ENCODE measurements at places on chromosomes 13 and 19.
A peak's percentile ranks its signal among the peaks of the same experiment; 100 is the strongest.

GRCh38 chr19:29525901-29526729 is at the start of gene VSTM2B:
Gene VSTM2B, plus strand, starts transcription at chr19:29525994. Its CDS starts 590 bp downstream, at chr19:29526584.
- DNase-seq, result peak; percentile 30

GRCh38 chr19:2291185-2291751 is 9.3 kb upstream of the PEAK3 start:
- no peak for DNase-seq

DNA sequence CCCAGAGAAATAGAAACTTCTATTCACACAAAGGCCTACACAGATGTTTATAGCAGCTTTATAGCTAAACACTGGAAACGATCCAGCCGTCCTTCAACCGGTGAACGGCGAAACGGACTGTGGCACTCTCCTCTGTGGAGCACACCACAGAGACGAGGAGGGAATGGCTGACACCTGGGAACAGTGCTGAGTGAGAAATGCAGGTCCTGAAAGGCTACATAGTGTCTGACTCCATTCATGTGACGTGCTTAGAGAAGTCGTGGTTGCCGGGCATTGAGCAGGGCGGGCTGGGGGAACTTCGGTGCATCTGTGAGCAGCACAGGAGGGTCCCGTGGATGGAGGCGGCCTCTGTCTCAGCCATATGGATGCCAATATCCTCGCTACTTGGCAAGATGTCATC is 3.1 kb upstream of the GRK1 start:
- no peak for DNase-seq

- no peak for DNase-seq
These were observed 43.0 kb downstream of the DIAPH3 start for GRCh38 chr13:60120617-60121336.

DNA sequence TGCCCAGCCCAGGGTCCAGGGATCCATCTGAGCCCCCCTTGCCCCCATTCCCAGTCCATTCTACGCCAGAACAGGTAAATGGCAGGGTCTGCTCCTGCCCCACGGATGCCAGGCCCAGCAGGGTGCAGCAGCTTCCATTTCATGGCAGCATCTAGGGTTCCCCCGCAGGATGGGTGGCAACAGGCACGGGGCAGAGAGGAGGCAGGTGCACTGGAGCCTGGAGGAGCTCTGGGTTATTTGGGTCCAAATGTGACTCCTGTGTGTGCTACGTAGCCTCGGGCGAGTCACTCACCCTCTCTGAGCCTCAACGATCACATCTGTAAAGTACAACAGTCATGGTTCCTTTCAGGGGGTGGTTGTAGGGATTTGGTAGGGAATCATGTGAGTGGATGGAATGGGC is 27.4 kb downstream of the IL12RB1 start:
- DNase-seq, result no peak

GRCh38 chr13:45113233-45114224 is 6.8 kb upstream of the GTF2F2 start:
- DNase-seq, result no peak

GRCh38 chr13:39406688-39407087 is 196.3 kb downstream of the LHFPL6 start:
- DNase-seq, result no peak

GRCh38 chr13:68254151-68254550 is 1024.0 kb upstream of the PCDH9 start:
- no peak for DNase-seq

GRCh38 chr13:73216381-73216831 is 157.6 kb downstream of the KLF5 start:
- no peak for DNase-seq

DNA sequence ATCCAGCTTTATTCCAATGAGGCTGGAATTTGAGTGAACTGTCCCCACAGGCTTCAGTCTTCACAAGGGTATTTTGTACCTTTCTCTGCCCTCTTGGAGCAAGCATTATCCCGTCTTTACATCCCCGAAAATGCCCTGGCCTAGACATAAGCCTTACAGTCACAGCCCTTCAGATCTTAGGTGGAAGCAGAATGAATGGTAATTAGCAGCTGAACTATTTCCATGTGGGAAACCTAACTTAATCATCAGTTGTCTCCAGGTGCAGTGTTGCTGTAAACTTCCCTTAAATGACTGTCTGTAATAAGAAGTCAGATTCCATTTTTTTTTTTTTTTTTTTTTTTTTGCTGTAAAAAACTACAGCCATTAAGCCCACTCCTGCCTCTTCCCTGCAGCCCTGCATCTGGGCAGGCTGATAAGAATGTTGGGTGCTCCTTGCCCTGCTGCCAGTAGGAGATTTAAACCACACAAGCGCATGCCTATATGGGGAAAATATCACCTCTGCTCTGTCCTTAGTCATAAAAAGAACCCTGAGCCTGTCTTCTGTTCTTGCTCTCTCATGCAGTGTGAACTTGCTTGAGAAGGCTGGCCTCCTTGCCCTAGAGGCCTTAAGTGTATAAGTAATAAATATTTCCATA is 426.8 kb upstream of the SLITRK5 start:
- DNase-seq, result no peak

GRCh38 chr13:113425941-113426590 is 27.2 kb downstream of the ADPRHL1 start:
- no peak for DNase-seq

GRCh38 chr13:51266642-51267041 is 44.4 kb downstream of the FAM124A start:
- no peak for DNase-seq

DNA sequence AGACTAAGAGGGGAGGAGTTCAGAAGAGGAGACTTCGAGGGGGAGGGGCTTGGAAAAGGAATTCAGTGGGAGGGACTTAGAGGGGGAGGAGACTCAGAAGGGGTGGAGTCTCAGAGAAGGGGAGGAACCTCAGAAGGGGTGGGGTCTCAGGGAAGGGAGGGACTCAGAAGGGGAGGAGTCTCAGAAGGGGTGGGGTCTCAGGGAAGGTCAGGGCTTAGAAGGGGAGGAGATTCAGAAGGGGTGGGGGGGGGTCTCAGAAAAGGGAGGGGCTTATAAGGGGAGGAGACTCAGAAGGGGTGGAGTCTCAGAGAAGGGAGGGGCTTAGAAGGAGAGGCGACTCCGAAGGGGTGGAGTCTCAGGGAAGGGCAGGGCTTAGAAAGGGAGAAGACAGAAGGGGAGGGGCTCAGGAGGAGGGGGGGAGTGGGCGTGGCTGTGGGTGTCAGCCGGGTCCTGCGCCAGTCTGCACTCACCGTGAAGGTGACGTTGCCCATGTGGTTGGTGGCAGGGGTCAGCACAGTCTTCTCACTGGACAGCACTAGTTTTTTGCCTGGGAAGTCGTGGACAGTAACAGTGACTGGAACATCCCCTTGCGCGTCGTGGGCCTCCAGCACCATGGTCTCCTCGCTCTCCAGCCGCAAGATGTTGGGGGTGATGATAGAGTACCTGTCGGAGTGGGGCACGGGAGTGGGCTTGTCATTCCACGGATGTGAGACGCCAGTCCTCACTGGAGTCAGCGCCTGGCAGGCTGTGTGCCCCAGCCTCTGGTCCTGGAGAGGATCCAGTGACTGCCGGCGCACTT is 1.5 kb downstream of the C3 start:
- DNase-seq, result no peak

DNA sequence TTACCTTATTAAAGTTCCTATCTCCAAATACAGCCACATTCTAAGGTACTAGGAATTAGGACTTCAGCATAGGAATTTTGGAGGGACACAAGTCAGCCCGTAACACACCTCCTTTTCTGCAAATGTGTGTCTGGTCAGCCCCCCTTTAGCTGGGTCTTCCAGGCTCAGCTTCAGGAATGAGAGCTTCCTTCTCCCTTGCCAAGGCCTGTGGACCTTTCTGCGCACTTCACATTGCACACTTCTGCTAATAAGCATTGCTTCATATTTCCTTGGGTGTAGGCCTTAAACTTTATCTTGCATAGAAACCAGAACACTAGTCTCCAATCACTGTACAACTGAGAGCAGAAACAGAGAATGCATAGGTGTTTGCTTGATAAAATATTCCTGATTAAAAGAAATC is 4.5 kb upstream of the STK24 start:
- DNase-seq, result no peak

DNA sequence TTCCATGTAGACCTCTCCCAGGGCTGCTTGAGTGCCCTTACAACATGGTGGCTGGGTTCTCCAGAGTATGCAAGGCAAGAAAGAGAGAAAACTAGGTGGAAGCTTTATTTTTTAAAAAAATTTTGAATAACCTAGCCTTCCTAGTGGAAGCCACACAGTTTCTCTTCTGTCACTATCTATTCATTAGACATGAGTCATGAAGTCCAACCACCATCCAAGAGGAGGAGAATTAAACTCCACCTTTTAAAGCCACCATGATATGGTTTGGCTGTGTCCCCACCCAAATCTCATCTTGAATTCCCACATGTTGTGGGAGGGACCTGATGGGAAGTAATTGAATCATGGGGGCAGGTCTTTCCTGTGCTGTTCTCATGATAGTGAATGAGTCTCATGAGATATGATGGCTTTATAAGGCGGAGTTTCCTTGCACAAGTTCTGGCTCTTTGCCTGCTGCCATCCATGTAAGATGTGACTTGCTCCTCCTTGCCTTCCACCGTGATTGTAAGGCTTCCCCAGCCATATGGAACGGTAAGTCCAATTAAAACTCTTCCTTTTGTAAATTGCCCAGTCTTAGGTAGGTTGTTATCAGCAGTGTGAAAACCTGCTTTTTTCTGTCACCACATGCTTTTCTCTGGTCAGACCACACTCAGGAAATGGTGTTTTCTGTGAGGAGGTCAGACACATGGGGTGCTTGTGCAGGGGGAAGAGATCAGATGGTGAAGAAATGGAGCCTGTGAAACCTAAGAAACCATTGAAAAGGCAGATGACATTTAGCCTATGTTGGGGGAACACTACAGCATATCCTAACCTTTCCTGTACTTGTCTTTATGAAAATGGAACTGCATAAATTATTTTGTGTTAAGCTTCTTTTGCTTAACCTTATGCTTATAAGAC is 57.7 kb downstream of the ANKRD10 start:
- DNase-seq, result no peak

- no peak for DNase-seq
These were observed 513.2 kb upstream of the NBEA start for GRCh38 chr13:34428911-34429310.

DNA sequence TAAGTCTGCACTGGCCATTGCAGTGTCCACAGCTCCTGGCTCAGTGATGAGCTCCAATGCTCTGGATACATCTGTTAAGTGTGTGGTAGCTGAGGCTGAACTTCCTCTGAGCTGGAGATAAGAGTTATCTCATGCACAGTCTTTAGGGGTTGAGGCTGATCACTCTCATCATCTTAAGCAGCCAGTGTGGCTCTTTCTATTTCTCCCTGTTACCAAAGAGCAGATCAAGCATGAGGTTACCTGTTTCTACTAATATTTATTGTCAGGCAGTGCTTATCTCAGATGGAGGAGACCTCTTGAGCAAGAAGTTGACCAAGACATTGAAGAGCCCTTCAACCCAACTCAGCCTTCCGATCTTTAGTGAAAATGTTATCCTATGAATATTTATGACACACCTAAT is 6.6 kb upstream of the OR10H2 start:
- no peak for DNase-seq

DNA sequence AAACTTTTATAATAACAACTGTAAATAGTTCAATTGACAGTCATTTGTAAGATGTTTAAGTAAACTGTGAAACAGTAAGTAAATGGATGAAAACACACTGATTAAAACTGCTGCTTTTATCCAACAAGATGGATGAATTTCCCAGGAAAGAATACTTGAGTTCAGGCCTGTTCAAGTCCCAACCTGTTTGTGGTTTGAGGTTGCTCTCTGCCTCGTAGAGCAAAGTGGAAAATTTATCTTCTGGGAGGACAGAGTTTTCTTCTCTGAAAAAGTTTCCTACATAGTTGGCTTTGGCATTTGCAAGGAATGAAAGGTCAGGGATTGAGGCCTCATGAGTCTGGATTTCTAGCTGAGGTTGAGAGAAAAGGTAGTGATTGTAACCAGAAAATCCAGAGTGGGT is 15.2 kb upstream of the ZNF543 start:
- no peak for DNase-seq

DNA sequence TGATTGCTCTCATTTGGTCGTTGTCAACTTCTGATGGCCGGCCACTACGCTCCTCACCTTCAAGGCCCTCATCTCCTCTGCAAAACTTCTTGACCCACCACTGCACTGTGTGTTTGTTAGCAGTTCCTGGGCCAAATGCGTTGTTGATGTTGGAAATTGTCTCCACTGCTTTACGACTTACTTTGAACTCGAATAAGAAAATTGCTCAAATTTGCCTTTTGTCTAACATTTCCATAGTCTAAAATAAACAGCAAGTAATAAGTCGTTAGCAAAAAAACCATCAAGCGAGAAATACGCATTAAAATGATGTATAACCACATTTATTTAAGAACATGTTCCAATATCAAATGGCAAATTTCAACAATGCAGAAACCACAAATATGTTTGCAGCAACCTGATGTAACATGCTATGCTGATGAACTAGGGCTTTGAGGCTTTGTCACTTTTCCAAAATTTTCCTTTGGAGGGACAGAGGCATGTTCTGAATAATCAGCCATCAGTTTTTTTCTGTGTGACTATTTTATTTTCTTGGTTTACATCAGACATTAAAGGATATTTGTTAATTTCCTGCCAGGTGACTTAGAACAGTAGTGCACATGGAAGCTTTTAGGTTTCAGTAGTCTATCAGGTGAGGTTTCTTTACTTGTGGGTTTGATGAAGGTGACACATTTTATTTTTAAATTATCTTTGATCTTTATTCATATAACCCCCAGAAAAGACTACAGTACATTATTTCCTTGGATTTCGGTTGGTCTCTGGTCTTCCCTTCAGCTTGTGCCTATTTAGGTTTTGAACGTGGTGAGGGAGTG is 74.7 kb upstream of the TEX29 start:
- DNase-seq, result no peak

DNA sequence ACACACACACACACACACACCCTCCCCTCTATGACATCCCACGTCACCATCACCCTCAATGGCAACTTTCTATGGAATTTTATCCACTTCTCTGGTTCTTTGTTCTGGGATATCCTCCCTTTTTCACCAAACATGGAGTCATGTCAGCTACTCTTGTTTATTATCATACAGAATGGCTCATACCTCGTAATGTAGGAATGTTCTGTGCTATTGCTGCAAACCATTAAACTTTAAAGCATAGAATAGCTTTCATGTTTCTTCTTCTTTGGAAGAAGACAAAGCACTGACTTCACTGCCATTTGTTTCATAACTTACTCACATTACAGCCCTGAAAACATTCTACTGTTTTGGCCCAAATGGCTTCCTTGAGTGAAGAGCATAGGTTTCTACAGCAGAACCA is 163.4 kb downstream of the FOXO1 start:
- no peak for DNase-seq

- no peak for DNase-seq
These were observed 113.0 kb upstream of the ARGLU1 start for GRCh38 chr13:106680796-106681472.

- peak; percentile 79 for DNase-seq
These were observed 1.7 kb downstream of the IRS2 start for GRCh38 chr13:109784590-109785140.

DNA sequence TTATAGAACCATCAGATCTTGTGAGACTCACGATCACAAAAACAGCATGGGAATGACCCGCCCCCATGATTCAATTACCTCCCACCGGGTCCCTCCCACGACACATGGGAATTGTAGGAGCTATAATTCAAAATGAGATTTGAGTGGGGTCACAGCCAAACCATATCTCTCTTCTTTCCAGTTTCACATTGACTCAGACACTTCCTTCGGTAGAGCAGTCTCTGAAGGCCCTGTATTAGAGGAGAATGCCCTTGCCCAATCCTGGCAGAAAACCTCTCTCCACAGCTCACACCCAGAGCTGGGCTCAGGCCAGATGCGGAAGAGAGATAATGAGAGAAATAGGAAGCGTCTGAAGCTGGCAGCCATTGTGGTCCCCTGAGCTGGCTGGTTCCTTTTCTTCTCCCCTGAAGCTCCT is 72.4 kb upstream of the CLDN10 start:
- no peak for DNase-seq

GRCh38 chr13:51287758-51288157 is 51.7 kb upstream of the SERPINE3 start:
- no peak for DNase-seq
